ENCODE measurements at places on chromosomes 1 and 21.

GRCh38 chr1:58402444-58402843, 144.1 kb downstream of the OMA1 start:
- H3K27ac ChIP-seq, result no peak overlapping the region
- DNase-seq, result no peak
- H3K4me1 ChIP-seq, result no peaks in the 10 kb centered on the region

GRCh38 chr1:158101927-158102326, 78.8 kb upstream of the CD1D start:
- no peak overlapping the region for H3K27ac ChIP-seq
- no peaks in the 10 kb centered on the region for H3K4me1 ChIP-seq
- no peak overlapping the region for H3K4me3 ChIP-seq

GRCh38 chr1:24606621-24607020, 36.5 kb upstream of the SRRM1 start:
- H3K4me3 ChIP-seq, result no peak overlapping the region
- DNase-seq, result no peak
- H3K36me3 ChIP-seq, result no peaks in the 10 kb centered on the region
- H3K27ac ChIP-seq, result no peak overlapping the region
- no peaks in the 10 kb centered on the region for H3K27me3 ChIP-seq
- no peaks in the 10 kb centered on the region for H3K4me1 ChIP-seq

DNA sequence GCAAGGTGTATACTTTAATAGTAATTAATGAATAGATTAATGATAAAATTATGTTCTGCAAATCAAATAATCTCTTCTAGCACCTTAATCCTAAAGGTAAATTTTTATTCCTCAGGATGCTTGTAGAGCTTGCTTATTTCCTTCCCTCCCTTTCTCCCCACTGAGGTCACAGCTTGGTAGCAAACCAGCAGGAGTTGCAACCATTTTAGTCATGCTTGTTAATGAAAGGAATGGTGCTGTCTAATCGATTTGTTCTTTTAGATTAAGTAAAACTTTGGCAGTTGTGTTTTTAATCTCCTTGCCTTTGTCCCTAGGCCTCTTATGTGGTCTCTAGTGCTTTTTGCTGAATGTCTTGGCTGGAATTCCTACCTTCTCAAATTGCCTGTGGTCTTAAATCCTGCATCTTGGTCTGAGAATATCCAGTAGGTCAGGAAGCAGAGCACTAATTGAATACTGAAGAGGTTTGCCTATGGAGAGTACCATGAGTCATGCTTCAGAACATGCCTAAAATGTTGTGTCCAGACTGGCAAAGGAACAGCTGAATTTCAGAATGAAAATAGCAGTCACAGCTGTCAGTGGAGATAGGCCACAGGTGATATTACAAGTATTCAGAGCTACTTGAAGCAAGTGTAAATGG, 36.3 kb upstream of the RWDD3 start:
- H3K27me3 ChIP-seq, result no peaks in the 10 kb centered on the region
- no peaks in the 10 kb centered on the region for H3K4me1 ChIP-seq
- no peak overlapping the region for H3K27ac ChIP-seq
- H3K4me3 ChIP-seq, result no peak overlapping the region

- no peak overlapping the region for H3K4me3 ChIP-seq
- no peak for DNase-seq
- H3K27ac ChIP-seq, result no peak overlapping the region
- H3K27me3 ChIP-seq, result no peaks in the 10 kb centered on the region
- H3K4me1 ChIP-seq, result no peaks in the 10 kb centered on the region
Measured at GRCh38 chr1:156953571-156953970, 33.1 kb downstream of the LRRC71 start.

Measured in breast epithelium (tissue), 4 donors.